ENCODE measurements at places on chromosomes 1 and 21.

DNA sequence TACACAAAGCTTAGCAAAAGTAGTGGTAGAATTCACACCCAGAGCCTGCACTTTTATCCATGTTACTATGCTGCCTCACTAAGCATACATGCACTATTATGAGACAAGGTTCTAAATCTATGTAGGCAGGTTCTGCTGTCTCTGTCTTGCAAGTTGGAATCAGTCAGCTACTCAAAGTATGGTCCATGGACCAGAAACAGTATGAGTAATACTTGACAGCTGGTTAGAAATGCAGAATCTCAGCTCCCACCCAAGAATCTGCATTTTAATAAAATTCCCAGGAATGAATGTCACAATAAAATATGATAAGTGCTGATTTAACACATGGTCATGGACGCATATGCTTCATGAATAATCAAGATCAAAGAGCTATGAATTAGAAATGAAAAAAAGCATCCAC is 50.5 kb downstream of the DSCAM start:
- no peak for DNase-seq

DNA sequence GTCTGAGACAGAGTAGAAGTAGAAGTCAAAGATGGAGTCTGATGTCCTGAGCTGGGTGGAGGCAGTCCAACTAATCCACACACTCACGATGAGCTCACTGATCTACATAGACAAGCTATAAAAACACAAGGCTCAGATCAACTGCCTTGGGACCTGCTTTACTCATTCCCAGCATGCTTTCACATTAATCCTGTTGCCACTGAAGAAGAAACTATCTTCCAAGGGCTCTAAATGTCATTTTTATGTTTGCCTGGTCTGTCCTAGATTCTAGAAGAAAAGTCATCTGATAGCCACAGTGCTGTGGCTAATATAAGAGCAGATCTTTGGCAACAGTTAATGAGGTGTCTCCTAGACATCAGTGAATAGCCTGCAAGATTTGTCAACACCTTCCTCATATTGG is 522.7 kb downstream of the NUF2 start:
- DNase-seq = no peak

DNA sequence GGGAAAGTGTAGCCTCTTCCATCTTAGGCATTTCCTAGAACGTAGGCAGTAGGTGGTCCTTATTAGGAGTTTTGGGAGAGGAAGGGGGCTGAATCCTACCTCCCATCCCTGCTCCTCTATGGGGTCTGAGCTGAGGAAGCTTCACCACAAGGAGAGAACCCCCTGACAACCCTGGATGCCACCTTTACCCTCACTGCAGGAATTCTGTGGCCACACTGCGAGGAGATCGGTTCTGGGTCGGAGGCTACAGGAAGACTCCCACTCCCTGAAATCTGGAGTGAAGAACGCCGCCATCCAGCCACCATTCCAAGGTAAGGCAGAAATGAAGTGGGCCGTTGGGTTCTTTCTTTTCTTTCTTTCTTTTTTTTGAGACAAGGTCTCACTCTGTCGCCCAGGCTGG is 1.5 kb downstream of the MX1 start:
- DNase-seq = no peak

DNA sequence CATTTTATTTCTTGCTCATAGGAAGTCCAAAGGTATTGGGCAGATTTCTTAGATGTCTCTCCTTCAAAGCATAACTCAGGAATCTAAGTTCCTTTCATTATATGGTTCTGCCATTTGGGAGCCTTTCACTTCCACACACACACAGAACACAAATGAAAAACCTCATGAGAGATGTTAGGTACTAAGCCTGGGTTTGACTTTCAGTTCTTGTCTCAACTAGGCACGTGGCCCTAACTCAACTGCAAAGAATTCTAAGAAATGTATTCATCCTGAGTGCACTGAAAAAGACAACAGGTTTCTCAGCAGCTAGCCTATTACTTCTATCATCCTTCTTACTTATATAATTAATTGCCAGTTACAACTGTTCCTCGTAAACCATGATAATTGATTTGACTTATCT is 190.0 kb upstream of the SAMSN1 start:
- DNase-seq = no peak

GRCh38 chr1:39170731-39171667 is 33.5 kb upstream of the MACF1 start:
- no peak for DNase-seq

- no peak for DNase-seq
Measured at GRCh38 chr21:46650476-46651098, 15.1 kb downstream of the PRMT2 start.

GRCh38 chr1:157580179-157580827 is 17.6 kb downstream of the FCRL4 start:
- DNase-seq = peak; percentile 18

DNA sequence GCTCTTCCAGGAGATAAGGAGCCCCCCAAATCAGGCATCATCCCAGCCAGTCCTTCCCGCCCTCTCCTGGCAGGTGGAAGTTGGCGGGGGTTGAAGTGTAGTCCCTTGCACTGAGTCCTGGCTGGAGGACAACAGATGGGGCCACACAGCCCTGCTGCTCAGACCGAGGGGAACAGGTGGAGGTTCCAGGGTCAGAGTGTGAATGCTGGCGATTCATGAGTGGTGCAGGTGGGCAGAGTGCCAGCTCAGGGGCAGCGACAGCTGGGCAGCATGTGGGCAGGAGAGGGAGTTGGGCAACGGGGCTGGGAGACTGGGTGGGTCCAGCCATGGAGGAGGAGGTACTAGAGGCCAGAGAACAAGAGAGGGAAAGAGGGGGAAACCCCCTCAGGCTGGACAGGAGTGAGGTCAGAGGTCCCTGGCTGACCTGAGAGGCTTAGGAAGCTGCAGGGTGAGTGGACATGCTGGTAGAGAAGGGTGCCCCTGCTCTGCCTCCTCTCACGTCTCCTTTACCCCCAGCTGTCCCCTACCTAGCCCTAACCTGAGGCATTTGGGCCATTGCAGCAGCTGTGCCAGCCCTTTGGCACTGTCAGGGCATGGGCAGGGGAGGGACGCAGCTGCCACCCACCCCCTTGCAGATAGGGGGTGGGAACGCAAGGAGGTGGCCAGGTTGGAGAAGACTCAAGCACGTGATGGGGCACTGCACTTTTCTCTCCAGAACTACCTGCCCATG is 11.3 kb upstream of the ADORA1 start:
- no peak for DNase-seq

GRCh38 chr1:4724695-4725250 is 70.4 kb downstream of the AJAP1 start:
- DNase-seq = no peak

- no peak for DNase-seq
Measured at GRCh38 chr1:118987468-118988185, 516 bp downstream of the TBX15 start.

DNA sequence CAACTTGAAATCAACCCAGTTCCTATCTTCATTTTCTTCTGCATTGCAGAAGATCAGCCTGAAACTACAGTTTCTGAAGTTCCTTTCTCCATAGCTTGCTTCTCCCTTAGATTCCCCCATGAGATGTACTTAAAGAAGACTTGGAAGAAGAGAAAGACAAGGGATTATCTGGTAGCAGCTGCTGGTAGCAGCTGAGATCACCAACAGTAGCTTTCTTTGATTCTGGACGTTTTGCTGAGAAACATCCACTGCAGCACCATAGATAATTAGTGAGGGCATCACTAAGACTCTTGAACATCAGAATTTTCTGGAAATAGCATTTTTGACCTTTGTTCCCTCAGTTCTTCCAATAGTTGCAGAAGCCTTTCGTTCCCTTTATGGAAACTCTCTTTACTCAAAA is 465 bp upstream of the CFHR3 start:
- no peak for DNase-seq

- no peak for DNase-seq
Measured at GRCh38 chr21:46094401-46095082, 3.4 kb upstream of the COL6A2 start.

DNA sequence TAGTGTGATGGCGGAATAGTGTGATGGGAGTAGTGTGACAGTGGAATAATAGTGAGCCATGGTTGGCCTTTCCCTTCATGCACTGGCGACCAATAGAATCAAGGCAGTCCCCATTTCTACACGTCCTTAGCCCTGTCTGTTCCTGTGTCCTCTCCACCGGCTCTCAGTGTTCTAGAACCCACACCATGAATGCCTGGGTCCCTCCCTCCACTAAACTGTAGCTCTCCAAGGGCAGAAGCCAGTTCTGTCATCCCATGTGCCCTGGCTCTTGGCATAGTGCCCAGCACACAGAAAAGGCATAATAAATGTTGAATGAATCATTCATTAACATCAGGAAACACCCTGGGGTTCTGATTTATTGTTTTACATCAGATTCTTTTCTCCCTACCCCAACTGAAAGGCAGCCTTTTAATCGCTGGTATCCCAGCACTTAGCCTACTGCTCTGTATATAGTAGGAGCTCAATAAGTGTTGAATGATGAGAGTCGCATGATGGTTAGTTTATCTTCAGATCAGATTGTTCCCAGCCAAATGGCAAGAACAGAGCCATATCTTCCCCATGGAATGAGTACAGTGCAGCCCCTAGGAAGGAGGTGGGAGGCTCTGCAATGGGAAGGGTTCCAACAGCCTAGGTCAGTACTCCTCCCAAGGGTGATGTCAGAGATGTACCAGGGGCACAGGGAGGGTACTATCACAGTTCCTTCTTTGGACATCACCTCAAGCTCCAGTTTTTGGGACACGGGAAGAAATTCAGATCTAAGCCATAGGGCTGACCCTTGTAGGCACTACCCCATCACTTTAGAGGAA is 325.7 kb downstream of the HHAT start:
- no peak for DNase-seq

GRCh38 chr1:231395076-231395997 is 26.8 kb downstream of the EGLN1 start:
- DNase-seq = peak; percentile 61
